Activated T-cell treated with anti-CD3 and anti-CD28 coated beads, Interleukin-2, amount 50 U/mL, for 1 hour (primary cell): ENCODE measurements at places on chromosomes 4 and X.
A peak's percentile ranks its signal among the peaks of the same experiment; 100 is the strongest.

- no peak for DNase-seq
Observed at GRCh38 chr4:147526272-147526654, 45.4 kb downstream of the EDNRA start.

DNA sequence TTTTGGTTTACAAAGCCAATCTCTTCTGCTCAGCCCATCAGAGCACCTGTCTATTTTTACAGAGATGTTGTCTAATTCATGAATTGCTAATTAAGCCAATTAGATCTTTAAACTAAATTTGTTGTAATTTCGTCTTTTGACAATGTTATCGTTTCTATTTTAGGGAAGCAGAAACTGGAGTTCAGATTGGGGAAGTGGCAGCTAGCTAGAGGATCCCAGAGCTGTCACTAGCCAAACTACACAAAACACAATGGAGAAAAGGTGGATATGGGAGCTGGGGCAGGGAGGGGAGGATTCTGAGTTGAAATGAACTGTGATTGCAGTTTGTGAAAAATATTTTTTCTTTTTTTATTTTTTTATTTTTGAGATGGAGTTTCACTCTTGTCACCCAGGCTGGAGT, 35.8 kb downstream of the CASP3 start:
- DNase-seq: no peak

GRCh38 chrX:153650959-153651358, 4.0 kb downstream of the DUSP9 start:
- DNase-seq: peak; percentile 3

GRCh38 chrX:120629667-120630537, at the start of gene C1GALT1C1:
C1GALT1C1 (minus strand) TSS chrX:120630054; CDS start chrX:120627166, 2,888 bp downstream.
- DNase-seq: peak; percentile 90

DNA sequence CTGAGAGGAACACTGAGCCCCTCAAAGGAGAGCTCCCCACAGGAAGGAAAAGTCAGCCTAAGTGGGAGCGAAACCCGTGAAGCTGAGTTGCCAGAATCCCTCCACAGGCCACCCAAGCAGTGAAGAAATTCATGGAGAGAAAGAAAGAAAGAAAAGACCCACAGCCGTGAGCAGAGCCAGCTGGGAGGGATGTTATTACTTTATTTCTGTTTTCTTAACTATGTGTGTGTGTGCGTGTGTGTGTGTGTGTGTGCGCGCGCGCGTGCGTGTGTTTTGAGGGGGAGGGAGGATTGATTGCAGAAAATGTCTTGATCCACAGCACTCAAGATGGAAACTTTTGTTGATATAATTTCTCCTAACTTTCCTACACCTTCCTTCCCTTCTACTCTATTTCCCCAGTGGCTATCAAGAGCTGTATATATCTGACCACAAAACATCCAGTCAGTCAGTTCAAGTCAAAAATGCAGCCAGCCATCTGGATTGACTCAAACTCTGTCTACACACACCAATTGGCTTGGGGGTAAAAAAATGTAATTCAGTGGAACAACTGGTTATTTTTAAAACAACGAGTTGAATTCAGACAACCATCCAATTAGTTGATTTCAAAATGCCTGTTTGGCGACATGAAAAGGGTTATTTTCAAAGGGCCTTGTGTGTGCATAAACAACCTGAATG, 13.8 kb upstream of the GPC3 start:
- no peak for DNase-seq

DNA sequence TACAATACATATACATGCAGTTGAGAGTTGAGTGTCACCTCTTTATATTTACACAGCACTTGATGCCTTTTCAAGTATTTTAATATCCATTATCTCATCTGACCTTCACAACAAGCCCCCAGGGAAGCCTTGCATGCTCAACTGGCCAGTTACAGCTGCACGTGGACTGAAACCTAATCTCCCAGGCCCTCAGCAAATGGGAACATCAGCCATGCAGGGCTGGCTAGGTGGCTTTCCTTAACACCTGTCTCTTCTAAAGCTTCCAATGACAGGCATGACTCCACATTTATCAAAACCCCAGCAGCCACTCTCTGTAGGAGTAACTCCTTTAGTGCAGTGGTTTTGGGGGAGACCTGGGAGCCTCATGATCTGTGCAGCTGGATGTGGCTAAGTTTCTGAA, 56.4 kb downstream of the PHKA2 start:
- DNase-seq: no peak

DNA sequence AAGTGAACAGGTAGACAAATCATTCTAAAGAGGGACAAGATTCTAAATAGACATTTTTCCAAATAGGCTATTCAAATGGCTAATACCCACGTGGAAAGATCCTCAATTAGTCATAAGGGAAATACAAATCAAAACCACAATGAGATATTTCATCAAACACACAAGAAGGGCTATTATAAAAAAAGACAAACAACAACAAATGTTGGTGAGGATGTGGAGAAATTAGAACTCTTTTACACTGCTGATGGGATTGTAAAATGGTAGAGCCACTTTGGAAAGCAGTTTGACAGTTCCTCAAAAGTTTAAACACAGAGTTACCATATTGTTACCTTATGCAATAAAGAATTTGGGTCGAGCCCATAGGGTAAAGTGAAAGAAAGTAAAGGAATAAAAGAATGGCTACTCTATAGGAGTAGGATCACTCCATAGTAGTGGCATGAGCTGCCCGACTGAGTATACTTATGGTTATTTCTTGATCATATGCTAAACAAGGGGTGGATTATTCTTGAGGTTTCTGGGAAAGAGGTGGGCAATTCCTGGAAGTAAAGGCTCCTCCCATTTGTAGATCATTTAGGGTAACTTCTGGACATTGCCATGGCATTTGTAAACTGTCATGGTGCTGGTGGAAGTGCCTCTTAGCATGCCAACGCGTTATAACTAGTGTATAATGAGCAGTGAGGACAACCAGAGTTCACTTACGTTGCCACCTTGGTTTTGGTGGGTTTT, 58.9 kb upstream of the FAM9C start:
- no peak for DNase-seq

- DNase-seq: no peak
Observed at GRCh38 chr4:60724623-60725022, 475.5 kb upstream of the ADGRL3 start.

- DNase-seq: no peak
Observed at GRCh38 chr4:141346144-141346543, 125.4 kb downstream of the ZNF330 start.

- peak; percentile 62 for DNase-seq
Observed at GRCh38 chrX:49001521-49002090, 458 bp downstream of the GRIPAP1 start.

DNA sequence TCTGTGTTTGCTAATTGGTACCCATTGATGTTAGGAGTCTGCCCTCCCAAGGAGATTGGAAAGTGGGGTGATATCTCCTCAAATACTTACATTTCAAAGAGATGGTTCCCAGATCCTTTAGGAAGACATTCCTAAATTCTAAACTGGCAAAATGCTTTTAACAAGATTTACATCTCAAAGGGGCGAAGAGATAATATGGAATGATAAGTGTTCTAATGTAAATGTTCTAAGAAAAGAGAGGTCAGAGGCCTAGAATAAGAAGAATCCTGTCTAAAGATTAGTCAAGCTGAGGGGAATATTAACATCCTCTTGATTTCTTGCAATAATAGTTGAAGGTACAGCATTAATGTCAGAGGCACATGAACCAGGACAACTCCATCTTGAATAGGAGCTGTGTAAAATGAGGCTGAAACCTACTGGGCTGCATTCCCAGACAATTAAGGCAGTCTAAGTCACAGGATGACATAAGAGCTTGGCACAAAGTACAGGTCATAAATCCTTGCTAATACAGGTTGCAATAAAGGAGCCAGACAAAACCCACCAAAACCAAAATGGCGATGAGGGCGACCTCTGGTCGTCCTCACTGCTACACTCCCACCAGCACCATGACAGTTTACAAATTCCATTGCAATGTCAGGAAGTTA, 2248.1 kb downstream of the ARAP2 start:
- DNase-seq: no peak

DNA sequence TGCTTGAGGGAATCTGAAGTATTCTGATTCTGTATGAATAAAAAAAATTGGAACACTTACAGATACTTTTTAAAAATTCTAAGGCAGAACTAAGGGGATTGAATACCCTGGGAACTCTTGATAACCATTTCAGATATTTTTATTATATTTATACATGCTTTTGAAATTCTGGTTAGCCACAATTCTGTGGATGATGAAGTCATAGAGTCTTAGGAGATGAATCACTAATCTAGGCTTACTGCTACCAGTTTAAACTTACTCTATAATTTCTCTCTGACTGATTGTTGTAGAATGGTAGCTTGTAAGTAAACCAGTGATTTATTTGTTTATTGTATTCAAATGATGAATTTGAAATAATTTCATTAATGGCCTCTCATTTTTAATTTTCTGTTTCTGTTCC, 11.4 kb upstream of the SLAIN2 start:
- no peak for DNase-seq

DNA sequence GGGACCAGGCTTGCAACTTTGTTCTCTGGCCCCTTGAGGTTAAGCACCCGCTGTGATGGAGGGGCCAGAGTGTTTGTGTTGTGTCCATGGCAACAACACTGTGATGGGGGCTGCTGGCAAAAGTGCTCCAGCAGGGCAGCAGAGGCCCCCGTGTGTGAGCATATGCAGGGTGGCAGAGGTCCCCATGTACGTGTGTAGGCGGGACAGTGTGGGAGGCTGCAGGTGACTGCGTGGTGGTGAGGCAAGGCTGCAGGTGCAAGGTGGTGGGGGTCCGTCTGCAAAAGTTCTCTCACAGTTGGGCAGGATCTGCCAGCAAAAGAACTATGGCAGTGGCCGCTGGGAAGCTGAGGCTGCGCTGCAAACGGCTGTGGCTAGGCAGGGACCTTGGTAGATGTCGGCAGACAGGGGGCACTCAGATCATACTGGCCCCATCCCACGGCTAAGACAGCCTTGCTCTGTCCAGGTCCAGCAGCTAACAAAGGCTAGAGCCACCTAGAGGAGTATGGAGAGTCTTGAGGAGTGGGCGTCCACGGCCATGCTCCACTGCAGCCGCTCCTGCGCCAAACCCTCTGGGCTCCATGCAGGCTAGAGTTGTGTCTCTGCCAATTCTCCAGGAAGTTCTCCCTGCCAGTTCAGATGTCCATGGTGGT, 46.8 kb upstream of the PASD1 start:
- no peak for DNase-seq

DNA sequence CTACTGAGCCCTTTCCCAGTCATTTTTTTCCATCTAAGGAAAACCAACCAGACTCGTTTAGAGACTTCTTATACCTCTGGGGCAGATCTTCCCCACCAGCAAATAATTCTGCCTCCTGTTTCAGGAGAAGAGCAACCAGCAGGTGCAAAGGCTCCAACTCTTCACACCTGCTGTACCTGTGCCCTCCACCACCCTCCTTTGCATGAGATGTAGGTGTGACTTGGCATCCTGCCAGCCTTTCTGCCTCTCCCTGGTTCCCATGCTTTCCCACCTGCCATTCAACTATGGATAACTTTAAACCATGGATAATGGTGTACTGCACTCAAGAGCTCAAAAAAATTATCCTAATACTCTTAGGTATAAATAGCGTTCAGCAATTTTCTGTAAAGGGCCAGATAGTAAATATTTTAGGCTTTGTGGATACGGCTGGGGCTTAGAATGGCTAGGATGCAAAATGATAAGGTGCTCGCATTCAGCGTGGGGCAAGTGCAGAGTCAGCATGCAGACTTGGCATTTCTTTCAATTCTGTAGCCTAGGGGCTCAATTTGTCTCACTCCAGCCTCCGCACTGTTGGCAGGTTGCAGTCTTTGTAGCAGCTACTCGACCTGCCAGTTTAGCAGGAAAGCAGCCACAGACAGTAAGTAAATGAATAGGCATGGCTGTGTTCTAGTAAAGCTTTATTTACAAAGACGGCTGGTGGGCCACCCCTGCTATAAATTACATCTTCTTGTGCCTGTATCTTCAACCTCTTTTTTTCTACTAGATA, 79.8 kb downstream of the HCCS start:
- DNase-seq: no peak

GRCh38 chr4:162659716-162660115, 495.9 kb upstream of the FSTL5 start:
- no peak for DNase-seq

GRCh38 chrX:79147477-79147876, 3.0 kb downstream of the GPR174 start:
- DNase-seq: no peak

- DNase-seq: no peak
Observed at GRCh38 chr4:150395872-150396271, 186.1 kb upstream of the MAB21L2 start.

GRCh38 chr4:5927747-5928146, 34.9 kb upstream of the CRMP1 start:
- no peak for DNase-seq

- no peak for DNase-seq
Observed at GRCh38 chrX:106585478-106585877, 26.3 kb upstream of the RADX start.

DNA sequence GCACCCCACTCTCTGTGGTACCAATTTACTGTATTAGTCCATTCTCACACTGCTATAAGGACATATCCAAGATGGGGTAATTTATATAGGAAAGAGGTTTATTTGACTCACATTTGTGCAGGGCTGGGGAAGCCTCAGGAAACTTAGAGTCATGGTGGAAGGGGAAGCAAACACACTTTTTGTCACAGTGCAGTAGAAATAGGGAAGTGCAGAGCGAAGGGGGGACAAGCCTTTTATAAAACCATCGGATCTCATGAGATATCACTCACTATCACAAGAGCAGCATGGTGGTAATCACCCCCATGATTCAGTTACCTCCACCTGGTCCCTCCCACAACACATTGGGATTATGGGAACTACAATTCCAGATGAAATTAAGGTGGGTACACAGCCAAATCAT, 766.9 kb upstream of the PCDH10 start:
- DNase-seq: no peak

GRCh38 chr4:121599049-121599448, 97.7 kb downstream of the ANXA5 start:
- no peak for DNase-seq

DNA sequence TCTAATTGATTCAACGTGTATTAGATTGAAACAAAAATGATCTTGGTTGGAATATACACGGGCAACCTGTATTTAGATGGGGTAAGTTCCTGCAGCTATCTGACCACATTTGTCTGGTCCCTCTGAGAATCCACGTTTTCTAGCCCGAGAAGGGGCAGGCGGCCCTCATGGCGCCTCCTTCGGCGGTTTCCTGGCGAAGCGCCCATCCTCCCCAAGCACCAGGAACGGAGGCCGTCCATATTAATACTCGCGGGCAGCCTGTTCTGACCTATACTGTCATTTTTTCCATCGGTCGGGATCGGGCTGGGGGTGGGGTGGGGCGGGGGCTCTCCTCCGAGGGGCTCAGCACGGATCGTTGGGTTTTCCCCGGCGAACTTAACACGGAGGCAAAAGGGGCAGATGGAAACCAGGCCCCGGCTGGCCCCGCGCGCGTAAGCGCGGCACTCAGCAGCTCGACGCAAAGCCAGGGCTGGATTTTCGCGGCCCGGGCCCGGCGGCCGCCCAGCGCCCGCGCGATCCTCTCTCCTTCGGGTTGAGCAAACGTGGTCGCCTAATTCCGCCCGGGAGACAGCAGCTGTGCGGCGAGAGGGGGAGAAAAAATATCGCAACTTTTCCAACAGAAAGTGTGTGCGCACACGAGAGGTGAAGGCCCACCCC, 77.2 kb upstream of the BCOR start:
- DNase-seq: no peak
